ENCODE measurements at places on chromosomes 7 and 10.

GRCh38 chr7:18400275-18400674 lies 95.3 kb upstream of the HDAC9 start:
- no peak for DNase-seq

GRCh38 chr10:110860576-110861241 lies 11.0 kb upstream of the PDCD4 start:
- DNase-seq, result peak; percentile 54

DNA sequence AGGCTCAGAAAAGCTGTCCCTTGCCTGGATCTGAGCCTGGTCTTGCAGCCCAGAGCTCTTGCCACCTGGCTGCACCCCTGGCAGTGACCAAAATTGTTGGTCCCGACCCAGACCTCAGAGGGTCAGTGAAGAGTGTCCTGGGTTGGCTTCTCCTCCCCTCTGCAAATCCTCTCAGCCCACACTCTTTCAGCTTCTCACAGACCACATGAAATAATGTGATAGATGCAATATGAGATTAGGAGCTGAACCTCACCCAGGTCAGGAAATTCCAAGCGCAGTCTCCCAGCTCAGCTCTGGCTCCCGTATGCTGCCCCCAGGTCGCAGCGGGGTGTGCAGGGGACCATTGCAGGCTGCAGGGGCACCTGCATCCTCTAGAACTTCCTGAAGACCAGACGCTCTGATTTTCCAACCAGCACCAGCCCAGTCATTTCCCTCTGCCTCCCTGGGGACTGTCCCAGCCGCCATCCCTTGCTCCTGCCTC lies 19.6 kb upstream of the RET start:
- no peak for DNase-seq

- no peak for DNase-seq
These were observed 1612.4 kb upstream of the LRRTM3 start for GRCh38 chr10:65313406-65313805.

GRCh38 chr10:79244841-79245504 lies 102.3 kb upstream of the PPIF start:
- no peak for DNase-seq

DNA sequence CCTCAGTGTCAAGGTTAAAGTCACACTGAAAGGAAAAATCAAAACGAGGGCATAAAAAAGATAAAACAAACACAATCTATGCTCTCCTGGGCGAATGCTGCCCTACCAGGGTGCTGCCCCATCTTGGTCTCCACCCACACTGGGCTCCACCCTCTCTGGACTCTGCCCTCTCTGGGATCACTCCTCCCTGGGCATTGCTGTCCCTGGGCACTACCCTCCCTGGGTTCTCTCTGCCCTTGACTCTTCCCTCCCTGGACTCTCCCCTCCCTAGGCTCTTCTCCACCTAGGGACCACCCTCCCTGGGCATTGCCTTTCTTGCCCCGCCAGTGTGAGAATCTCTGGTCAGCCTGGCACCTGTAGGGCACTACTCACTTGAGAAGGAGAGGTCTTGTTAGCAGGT lies 8.6 kb downstream of the GDF2 start:
- DNase-seq, result no peak

GRCh38 chr10:123143162-123143824 lies 4.6 kb upstream of the HMX2 start:
- no peak for DNase-seq

DNA sequence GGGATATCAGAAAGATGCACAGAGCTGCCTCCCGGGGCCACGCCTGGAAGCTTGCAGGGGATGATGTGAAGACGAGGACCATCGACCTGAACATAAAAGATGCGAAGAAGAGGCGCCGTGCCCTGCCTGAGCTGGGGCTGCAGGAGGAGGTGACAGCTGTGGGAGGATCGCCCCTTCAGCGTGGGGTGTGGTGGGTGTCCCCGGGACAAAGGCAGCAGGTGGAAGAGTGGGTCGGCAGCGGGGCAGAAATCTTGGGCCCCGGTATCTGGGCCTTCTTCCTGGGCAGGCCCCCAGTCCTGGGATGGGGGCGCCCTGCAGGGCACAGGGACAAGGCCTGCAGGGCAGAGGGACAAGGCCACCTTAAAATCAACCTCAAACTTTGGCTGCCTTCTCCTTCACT lies 134.9 kb downstream of the OR13A1 start:
- no peak for DNase-seq

DNA sequence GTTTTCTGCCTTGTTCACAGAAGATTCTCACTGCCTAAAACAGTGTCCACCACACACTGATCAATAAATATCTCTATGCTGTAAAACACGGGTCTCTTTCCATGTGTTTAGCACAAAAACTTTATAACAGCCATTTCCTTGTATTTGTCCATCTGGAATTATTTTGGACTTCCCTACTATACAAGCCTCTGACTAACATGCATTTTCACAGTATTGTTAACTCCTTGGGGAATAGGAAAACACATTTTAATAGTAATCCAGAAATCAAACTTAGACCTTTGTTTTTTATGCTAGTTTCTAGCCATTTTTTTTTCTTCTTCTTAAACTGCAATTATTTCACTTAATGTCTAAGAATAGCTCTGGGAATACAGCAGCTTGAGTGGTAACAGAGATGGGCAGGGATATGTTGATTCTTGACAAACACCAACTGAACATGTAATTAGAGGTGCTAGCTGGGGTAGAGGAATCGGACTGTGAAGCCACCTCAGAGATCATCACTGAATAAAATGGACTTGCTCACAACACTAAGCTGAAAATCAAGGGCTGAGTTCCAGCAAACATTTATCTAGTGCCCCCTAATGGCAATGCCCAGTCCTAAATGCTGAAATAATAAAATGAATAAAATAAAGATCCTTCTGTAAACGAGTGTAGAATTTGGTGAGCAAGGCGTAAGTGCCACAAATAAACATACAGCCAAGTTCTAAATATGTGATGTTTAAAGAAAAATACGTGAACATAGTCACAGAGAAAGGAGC lies 593.1 kb downstream of the SORCS1 start:
- DNase-seq, result peak; percentile 43

GRCh38 chr10:96456296-96456840 lies 57.4 kb downstream of the TLL2 start:
- DNase-seq, result no peak

DNA sequence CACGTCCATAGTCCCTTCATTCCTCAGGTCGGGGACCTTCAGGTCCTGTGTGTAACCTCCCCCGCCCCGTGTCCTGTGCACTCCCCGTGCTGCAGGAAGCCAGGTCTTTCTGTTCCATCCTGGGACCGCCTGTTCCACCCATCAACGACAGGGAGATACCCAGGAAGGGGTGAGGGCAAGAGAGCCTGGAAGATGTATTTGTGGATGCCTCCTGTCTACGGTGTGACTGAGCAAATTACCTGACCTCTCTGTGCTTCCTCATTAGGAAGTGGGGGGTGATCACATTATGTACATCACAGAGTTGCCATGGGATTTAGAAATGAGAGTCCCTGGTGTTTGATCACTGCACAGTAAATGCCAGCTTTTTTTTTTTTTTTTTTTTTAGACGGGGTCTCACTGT lies 46.3 kb downstream of the GRID2IP start:
- DNase-seq, result no peak

- peak; percentile 28 for DNase-seq
These were observed 84.0 kb downstream of the PTPN20 start for GRCh38 chr10:46995234-46995633.

DNA sequence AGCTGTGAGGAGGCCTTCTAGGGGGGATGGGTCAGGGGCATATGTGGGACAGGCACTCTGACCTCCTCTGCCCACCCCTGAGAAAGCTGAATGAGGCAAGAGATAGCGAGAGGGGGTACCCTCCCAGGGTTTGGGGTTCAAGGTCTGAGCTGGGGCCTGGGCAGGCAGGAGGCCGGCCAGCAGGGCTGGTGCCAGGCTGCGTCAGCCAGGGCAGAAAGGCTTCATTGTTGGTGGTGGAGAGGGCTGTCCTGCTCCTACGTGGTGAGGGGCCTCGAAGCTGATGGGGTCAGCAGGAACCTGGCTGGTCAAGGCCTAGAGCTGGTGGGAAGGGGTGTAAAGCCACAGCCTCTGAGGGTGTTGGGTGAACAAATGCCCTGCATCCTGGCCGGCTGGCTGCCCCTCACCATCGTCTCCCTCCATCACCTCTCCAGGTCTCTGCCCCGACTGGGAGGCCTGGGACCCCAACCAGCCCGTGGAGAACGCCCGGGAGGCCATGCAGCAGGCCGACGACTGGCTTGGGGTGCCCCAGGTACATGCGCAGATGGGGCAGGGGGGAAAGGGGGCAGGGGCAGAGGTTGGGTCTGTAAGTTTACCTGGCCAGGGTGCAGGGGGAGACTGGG lies 6.6 kb downstream of the FLNC start:
- DNase-seq, result no peak

DNA sequence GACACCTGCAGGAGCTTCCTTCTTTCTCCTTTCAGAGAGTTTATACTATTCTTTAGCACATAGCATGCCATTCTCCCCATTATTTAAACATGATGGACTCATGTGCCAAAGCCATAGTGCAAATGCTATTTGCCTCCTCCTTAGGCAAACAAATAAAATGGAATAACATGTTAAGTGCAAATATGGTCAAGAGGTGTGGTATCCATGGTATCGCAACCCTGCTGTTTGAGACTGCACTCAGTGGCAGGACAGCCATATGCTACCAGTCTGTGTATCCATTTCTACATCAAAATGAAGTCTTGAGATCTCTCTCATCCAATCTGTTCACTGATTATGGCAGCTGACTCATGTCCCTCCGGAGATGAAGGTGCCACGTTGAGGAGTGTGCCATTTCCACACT lies 22.8 kb downstream of the HEPACAM2 start:
- DNase-seq, result no peak

DNA sequence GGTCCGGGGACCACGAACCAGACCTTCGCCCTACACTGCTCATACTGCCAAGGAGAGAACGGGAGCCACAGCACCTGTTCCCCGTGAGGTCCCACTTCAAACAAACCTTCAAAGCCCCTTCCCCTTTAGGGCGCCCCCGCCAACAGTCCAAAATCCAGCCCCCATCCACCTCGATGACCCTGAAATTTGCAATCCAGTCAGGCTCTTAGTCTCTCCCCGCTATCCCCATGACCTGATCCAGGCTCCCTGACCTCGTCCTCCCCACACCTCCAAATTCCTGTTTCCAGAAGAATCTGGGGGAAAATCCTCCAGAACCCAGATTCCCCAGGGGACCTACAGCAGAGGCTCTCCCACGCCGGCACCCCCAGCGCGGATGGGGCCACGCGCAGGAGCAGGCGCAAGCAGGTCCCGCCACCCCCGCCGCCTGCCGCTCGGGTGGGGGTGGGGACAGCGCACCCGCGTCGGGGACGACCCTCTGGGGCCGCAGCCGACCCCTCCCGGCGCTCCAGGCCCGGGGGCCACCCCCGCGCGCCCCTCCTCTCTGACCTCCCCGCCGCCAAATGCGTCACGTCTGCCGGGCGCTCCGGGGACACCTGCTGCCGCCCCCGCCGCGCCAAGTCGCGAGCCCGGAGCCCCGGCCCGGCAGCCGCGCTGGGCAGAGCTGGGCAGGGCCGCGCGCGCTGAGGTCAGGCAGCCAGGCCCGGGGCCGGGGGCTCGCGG lies 753 bp downstream of the CAMK2B start:
- DNase-seq, result no peak

- no peak for DNase-seq
These were observed 26.0 kb upstream of the MCU start for GRCh38 chr10:72665925-72666324.

Measured in NCI-H82 (cell line).